Trophoblast cell (in vitro differentiated cells and primary cell): ENCODE measurements at places on chromosomes 1 and 21.

- DNase-seq: no peak
These were observed 216.5 kb downstream of the NTNG1 start for GRCh38 chr1:107357376-107357775.

DNA sequence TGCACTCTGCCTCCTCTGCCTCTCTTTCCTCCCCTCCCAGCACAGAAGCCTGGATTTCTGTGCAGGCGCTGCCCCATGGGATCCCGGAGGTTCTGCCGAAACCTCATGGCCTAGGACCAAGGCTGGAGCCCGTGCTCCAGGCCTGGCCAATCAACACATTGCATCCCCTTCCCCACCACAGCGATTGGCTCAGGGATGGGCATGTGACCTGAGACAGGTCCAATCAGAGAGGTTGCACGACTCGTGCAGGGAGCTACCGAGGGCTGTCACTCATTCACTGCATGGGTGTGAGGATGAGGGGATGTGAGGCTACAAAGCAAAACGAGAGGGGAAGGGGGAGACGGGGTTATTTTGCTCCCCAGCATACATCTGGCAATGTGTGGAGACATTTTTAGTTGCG is 3.3 kb upstream of the CELA2B start:
- DNase-seq: no peak

GRCh38 chr1:116699605-116700004 is 32.1 kb upstream of the IGSF3 start:
- DNase-seq: no peak

DNA sequence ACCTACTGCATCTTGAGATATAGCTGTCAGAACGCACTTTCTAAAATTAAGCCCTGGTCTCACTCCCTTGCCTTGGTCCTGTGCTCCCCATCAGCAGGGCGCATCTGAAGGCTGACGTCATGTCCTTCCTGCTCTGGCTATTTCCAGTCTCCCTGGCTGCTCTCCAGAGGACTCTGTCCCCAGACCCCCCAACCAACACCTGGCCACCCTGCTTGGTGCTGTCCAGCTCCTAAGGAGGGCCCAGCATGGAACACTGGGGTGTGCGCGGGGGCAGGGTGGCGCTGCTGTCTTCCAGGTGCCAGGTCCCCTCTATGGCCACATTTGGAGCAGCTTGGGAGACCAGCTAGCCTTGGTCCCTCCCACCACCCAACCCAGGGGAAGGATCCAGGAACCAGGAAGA is 8.3 kb downstream of the TNNT2 start:
- DNase-seq: no peak

DNA sequence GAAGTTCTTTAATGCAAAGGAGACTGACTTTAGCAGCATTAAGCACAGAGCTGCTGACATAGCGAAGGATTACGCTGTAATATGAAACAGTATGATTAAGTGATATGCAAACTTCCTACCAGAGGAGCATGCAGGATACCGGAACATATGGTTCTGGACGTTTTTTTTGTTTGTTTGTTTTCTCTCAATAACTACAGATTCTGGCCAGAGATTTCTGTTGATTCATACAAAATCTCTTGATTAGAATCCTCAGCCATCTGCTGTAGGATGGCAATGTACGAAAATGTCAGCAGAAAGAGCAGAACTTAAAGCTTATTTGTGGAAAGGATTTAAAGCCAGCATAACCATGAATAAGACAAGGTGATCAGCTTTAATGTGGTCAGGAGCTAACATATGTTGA is 970.7 kb downstream of the KCNT2 start:
- no peak for DNase-seq

DNA sequence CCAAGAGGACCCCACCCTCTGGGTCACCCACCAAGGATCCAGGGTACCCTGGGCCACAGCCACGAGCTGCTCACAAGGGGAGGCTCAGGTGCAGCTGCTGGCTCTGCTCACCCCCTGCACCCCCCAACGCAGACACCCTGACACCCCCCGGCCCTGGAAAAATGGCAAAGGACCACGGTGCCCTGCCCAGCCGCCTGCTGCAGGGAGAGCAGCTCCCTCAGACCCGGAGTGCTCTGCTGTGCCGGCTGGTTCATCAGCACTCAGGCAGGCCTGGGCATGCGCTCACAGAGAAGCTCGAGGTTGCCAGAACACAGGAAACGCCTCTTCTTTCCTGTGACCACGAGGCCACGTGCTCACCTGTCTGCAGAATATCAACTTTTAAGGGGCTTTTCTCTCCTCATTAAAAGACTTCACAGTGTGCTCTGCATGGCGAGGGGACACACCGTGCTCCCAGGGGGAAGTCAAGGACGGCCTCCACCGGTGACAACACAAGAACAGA is 4.3 kb upstream of the C1QTNF12 start:
- no peak for DNase-seq

DNA sequence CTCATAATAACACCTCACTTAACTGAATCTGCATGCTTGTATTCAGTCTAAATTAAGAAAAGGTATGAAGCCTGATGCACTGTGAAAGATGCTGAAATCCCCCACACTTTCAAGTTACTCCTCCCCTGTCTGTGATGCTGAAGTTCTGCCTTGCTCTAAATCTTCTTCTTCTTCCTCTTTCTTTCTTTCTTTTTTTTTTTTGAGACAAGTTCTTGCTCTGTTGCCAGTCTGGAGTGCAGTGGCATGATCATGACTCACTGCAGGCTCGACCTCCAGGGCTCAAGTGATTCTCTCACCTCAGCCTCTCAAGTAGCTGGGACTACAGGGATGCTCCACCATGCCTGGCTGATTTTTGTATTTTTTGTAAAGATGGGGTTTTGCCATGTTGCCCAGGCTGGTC is 231.0 kb upstream of the B3GALT2 start:
- no peak for DNase-seq

DNA sequence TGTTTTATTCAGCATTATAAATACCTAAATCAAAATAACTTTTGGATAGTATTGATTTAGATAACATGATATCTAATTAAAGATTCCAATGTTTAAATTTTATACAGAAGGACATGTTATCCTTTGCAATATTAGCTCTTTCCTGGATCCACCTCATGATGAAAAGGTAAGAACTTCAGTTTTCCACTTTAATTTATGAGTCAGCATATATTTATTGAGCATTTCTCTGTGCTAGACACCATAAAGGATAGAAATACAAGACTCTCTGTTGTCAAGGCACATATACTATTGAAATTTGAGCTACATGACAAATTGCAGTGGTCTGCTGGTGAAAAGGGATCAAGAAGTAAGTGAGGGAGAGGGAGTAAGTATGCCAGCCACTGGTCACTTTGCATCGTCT is 68.1 kb upstream of the EXO1 start:
- no peak for DNase-seq

DNA sequence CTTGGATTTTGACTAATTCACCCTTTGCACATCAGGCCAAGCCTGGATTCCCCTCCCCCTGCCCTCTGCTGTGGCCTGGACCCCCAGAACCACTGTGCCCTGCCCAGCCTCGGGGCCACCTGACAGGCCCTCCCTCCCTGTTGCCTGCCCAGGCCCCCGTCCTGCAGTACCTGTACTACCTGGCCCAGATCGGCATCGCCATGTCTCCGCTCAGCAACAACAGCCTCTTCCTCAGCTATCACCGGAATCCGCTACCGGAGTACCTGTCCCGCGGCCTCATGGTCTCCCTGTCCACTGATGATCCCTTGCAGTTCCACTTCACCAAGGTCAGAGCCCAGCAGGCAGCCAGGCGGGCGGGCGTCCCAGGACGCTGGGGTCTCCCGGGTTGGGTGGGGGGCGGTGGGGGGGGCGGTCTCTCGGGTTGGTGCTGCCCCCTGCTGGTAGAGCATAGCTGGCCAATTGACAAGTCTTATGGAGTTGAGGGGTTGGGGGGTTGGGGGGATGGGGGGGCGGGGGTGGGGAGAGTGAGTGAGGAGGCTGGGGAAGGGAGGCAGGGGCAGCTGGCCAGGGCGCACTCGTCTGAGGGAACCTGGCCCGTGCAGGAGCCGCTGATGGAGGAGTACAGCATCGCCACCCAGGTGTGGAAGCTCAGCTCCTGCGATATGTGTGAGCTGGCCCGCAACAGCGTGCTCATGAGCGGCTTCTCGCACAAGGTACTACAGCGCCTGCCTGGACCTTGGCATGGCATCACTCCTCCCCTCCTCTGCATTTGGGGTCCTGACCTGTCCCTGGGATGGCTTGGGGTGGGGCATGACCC is 10.7 kb downstream of the AMPD2 start:
- DNase-seq: no peak

- DNase-seq: no peak
These were observed 1.5 kb downstream of the GPATCH4 start for GRCh38 chr1:156599811-156600210.

DNA sequence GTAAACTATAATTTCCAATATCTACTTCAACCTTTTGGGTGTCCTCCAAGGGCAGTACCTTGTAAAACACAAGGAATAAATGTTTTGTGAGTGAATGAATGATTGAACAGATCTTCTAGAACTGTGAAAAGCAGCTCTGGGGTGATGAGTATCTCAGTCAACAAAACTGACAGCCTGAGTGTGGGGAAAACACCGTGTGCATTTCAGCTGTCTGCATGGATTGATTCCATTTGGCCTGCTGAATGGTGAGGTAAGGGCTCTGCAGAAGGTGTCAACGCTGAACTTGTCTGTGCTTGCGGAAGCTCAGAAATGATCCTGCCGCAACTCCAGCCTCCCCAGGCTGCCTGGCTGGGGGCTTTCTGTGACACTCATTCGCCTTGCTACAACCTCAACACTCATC is 7.4 kb upstream of the AGMAT start:
- DNase-seq: no peak

GRCh38 chr1:180905927-180906326 is 6.8 kb upstream of the KIAA1614 start:
- no peak for DNase-seq

GRCh38 chr21:29318354-29318753 is 19.6 kb downstream of the BACH1 start:
- DNase-seq: no peak

- DNase-seq: no peak
These were observed 289.1 kb upstream of the PLD5 start for GRCh38 chr1:242813490-242814091.

GRCh38 chr1:200364091-200364759 is 45.6 kb downstream of the ZNF281 start:
- DNase-seq: no peak

GRCh38 chr1:198295225-198295624 is 138.4 kb downstream of the NEK7 start:
- DNase-seq: no peak

- DNase-seq: peak; percentile 32
These were observed 24.8 kb upstream of the ELOA start for GRCh38 chr1:23718482-23718881.

GRCh38 chr1:109542657-109543056 is 3.0 kb downstream of the GPR61 start:
- no peak for DNase-seq

DNA sequence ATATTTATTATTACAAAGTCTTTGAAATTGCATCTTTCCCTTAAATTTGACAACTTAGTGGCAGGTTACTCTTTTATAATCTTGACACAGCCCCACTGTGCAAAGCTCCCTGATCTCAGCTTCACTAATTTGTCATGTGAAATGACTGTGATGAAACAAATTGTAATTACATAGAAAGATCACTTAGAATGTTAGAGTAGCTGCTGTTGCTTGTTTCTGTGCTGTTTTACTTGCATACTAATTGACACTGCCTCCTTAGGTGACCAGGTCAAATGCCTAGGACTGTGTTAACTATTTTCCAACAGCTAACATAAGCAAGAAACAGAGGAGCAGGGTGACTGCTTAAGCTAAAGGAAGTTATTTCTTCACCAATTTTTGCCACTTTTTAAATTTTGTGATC is 211.3 kb downstream of the ZNF326 start:
- no peak for DNase-seq
